A549 treated with ZK216348 at 1 μM for 4 hours (cell line): ENCODE measurements at places on chromosomes 11 and 22. TPM values are rescaled to one million over a fixed set of nuclear protein-coding genes. Genes with fewer than 3 reads are reported as not detected.

PATE4 gene
- total RNA-seq = not detected in 5 replicates

SLC17A6 gene
- total RNA-seq = not detected in 5 replicates

SYT13 gene
- 5.4 to 7.5 TPM (median 6.9 TPM) in 5 replicates for total RNA-seq

BLID gene
- total RNA-seq = not detected in 5 replicates

AMPD3 gene
- total RNA-seq = 5.7 to 10.0 TPM (median 8.1 TPM) in 5 replicates

SLC6A5 gene
- total RNA-seq = not detected in 5 replicates

KREMEN1 gene
- 2.6 to 5.4 TPM (median 4.2 TPM) in 5 replicates for total RNA-seq

ABCC8 gene
- total RNA-seq = 1.4 to 3.4 TPM (median 2.8 TPM) in 5 replicates

RCOR2 gene
- total RNA-seq = 0.64 to 1.0 TPM (median 0.95 TPM) in 5 replicates

RTN4R gene
- 5.4 to 14.5 TPM (median 13.8 TPM) in 5 replicates for total RNA-seq

KRTAP5-1 gene
- total RNA-seq = not detected in 5 replicates

HOATZ gene
- total RNA-seq = not detected in 5 replicates

SLC29A2 gene
- total RNA-seq = 2.5 to 5.8 TPM (median 5.7 TPM) in 5 replicates

MSANTD4 gene
- total RNA-seq = 7.4 to 10.7 TPM (median 9.5 TPM) in 5 replicates
